ENCODE measurements at places on chromosomes 7 and 10.

DNA sequence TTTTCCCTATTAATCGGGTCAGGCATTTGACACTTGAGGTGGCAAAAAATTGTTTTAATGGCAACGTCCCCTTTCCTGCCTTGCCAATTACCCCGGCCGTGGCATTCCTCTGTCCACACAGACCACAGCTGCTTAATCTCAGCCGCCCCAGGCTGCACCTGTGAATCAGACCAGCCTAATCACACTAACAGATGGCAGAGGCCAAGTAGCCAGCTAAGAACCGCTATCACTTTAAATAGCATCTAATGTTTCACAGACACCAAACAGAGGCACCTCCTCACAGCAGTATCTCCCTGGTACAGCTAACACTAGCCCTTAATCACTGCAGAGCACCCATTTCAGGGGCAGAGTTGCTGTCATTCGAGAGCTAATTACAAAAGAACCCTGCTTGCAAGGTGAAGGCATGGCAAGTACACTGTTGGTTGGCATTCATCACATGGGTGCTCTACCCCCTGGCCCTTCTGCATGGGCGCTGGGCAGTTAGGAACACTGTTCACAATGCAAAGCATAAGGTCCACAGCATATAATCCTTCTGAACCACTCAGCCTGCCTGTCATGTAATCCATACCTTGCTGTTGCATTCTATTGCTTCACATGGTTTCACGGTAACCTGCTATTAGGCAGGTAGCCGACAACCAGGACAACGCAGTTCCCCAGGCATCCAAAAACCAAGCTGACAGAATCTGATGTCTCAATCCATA is 38.8 kb downstream of the FGFR2 start:
- no peak for DNase-seq

DNA sequence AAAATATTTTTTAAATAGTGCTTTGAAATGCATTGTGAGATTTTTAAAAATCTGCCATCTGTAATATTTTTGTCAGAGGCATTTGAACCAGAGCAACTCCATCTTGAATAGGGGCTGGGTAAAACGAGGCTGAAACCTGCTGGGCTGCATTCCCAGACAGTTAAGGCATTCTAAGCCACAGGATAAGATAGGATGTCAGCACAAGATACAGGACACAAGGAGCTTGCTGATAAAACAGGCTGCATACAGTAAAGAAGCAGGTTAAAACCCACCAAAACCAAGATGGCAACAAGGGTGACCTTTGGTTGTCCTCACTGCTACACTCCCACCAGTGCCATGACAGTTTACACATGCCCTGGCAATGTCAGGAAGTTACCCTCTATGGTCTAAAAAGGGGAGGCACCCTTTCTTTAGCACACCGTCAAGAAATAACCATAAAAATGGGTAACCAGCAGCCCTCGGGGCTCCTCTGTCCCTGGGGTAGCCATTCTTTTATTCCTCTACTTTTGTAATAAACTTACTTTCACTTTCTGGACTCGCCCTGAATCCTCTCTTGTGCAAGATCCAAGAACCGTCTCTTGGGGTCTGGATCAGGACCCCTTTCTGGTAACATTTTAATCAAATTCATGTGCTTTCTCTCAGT is 273.7 kb downstream of the SEMA3D start:
- no peak for DNase-seq

GRCh38 chr10:14456218-14456869 is 125.6 kb upstream of the FRMD4A start:
- DNase-seq: no peak

- no peak for DNase-seq
Measured at GRCh38 chr7:3446786-3447185, 145.7 kb downstream of the SDK1 start.

GRCh38 chr10:11270135-11270857 is 252.6 kb downstream of the CELF2 start:
- DNase-seq: no peak

- no peak for DNase-seq
Measured at GRCh38 chr7:17939606-17940301, 540 bp downstream of the SNX13 start.

DNA sequence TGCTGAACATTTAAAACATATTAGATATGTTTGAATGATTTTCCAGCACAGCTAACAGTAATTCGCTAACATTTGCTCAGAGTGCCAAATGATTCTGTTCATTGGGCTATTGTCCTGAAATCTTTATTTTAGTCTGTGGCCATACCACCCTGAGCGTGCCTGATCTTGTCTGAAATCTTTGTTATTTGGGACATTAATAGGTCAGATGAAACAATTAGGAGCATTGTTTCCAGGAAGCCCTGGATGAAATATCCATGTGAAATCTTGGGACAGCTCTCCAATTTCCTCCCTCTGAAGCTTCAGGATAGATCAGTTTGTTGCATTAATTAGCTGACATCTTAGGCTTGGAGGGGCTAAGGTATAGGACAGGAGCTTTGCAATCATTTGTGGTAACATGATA is 512.0 kb downstream of the KIF20B start:
- no peak for DNase-seq

GRCh38 chr7:100220586-100221230 is 959 bp downstream of the PVRIG start:
- no peak for DNase-seq

- DNase-seq: no peak
Measured at GRCh38 chr10:80769700-80770160, 232.0 kb downstream of the SH2D4B start.

DNA sequence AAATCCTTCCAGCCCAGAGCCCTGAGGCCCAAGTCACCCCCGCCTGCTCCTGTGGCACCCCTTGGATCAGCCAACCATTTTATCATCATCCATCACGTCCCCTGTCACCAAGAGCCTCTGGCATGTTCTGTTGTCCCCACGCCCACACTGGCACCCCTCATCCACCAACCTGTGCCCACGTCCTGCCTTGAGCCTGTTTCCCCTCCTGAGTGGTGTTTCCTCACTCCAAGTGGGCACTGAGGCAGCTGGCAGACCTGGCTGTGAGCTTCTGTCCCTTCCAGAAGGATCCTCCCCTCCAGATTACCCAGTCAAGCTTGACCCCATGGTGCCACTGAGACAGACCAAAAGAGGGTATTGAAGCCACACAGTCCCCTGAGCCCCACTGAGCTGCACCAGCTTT is 71.4 kb upstream of the ANTXRL start:
- DNase-seq: no peak

GRCh38 chr10:121531830-121532178 is 66.4 kb downstream of the FGFR2 start:
- DNase-seq: no peak

DNA sequence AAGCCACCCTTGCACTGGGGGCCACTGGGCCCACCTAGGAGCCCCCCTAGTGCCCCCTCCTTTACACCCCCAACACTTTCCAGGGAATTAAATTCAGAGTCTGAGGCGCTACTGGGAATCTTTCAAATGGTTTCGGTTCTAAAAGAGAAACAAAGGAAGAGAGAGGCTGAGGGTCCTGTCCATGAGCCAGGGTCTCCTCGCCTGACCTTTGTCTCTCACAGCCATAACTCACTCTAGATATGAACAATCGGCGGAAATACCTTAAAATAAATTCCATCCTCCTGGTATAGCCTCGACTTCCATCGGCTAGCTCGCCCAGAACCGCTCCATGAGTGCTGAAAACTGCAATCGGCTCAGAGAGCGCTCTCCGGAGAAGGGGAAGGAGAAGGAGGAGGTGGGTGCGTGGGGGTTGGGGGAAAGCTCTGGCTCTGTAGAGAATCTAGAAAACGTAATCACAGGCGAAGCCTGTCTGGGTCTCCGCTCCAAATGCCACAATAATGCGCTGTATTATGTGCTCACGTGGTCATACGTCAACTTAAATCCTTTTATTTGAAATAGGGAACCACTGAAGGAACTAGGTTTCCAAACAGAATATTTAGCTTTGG is 12.6 kb downstream of the HOXA4 start:
- DNase-seq: no peak

DNA sequence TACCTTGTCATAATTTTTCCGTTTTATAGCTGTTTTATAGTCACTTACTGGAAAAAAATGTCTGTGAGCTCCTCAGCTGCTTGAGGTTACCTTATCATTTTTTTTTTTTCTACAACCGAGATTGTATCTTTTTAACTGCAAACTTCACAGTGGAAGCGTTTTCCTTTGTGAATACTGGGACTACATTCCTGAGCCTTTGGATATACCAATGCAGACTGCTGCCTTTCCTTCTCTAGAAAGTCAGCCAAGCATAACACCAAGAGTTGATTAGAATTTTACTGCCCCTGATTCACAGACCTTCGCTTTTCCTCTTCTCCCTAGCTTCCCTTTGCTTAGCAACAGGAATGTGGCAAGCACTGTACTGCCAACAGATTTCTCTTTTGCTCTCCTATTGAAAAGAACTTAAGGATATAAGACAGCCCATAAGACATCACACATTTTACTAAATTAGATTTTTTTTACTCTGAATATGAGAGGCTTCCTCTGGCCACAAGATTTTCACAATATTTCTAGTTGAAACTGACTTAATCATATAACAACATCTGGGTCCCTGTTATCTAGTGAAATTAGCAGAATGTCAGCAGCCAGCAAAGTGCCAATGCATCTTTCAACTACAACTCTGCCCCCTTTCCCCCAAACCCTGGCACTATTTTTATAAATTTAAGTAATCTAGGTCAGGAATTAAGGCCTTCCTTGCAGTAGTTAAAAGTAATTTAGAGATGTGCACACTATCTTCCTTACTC is 170.6 kb downstream of the PRKG1 start:
- DNase-seq: no peak

GRCh38 chr7:48781752-48782151 is 142.6 kb upstream of the CDC14C start:
- no peak for DNase-seq

DNA sequence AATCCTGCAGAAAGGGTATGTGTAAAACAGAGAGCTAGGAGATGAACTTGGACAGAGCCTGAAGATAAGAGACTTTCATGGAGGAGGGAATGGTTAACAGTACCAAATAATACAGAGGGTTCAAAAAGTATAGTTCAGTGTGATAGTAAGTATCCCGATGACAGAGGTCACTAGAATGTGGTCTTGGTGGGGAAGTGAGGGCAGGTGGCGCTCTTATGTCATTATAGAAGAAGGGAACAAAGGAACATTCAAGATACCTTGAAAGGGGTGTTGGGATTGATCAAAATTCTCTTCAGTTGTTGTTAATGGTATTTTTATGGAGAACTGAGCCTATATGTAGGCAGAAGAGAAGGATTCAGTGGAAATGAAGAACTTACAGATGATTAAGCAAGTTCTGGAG is 312.5 kb downstream of the SUGCT start:
- DNase-seq: no peak

DNA sequence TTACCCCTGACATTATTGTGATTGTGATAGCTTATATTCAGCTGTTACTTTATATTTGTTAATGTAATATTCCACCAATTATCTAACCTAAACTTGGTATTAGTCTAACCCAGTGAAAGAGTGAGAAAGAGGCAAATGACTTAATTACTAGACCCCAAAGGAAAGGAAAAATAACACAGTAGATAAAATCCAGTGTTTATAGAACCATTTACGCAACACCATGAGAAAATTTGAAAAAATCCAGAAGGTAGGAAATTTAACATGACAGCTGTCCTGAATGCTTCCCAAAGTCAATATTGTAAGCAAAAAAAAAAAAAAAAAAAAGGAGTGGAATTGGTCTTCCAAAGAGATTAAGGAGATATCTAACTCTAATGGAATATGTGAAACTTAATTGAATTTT is 741.5 kb upstream of the GHITM start:
- DNase-seq: no peak

GRCh38 chr10:122199070-122199469 is 72.0 kb upstream of the BTBD16 start:
- peak; percentile 8 for DNase-seq

- DNase-seq: no peak
Measured at GRCh38 chr7:17402628-17403278, 104.3 kb downstream of the AHR start.

- no peak for DNase-seq
Measured at GRCh38 chr10:11086177-11086840, 68.6 kb downstream of the CELF2 start.

- no peak for DNase-seq
Measured at GRCh38 chr7:30040938-30041337, 12.7 kb downstream of the PLEKHA8 start.

GRCh38 chr7:157439149-157439548 is 102.3 kb downstream of the DNAJB6 start:
- DNase-seq: no peak

- no peak for DNase-seq
Measured at GRCh38 chr10:61175316-61175715, 231.3 kb upstream of the RHOBTB1 start.

- no peak for DNase-seq
Measured at GRCh38 chr7:113015034-113015645, 71.5 kb downstream of the GPR85 start.

DNA sequence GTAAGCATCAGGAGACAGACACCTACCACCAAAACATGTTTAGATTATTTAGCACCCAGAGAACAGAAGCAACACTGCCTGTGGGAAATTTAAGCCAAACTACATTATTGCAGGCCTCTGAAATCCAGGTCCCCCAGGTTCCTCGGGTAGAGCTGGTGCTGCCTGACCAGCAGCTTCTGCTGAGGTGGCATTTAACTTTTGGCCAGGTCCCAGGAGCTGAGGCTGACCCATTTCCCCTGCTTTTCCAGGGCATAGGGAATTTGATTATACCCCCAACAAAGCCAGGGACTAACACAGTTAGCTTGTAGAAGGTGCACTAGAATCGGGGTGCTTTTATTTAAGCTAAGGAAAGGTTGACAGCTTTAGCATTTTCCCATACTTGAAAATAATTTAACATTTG is 4.7 kb downstream of the LRRC4 start:
- DNase-seq: peak; percentile 40

DNA sequence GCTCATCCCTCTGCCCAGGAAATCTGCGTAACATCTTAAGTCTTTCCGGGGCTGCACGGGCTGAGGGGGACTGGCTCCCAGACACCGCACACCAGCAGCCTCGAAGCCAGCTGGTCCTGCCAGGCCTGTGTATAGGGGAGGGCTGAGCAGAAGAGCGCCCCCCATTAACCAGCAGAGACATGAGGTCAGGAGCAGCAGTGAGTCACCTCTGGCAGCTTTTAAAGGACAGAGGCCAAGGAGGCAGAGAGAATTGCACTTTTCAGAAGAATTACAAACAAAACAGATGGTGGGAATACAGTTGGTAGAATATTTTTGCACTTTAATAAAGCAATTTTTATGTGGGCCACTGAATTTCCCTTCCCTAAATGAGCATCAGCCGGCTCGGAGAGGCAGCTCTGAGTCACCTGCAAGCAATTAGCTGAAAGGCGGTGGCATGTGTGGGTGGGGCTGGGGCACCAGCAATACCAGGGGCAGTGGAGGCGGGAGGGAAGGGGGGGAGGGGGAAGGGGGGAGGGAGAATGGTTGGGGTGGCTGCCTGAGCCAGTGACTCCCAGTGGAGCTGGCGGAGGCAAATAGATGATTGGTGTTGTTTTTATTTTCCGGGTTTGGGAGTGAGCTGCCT is 39.1 kb downstream of the GOLGA7B start:
- no peak for DNase-seq
